ENCODE measurements at places on chromosomes 1 and 21. TPM values are rescaled to one million over a fixed set of nuclear protein-coding genes. Genes with fewer than 3 reads are reported as not detected.

- peak; percentile 11 for DNase-seq
These were observed 193.0 kb downstream of the CACNA1E start for GRCh38 chr1:181676269-181676668.

GRCh38 chr1:210232511-210233215 lies at the start of gene SERTAD4:
SERTAD4 (plus strand) TSS chr1:210232796; CDS start chr1:210237961, 5,165 bp downstream.
- no peak for DNase-seq

DNA sequence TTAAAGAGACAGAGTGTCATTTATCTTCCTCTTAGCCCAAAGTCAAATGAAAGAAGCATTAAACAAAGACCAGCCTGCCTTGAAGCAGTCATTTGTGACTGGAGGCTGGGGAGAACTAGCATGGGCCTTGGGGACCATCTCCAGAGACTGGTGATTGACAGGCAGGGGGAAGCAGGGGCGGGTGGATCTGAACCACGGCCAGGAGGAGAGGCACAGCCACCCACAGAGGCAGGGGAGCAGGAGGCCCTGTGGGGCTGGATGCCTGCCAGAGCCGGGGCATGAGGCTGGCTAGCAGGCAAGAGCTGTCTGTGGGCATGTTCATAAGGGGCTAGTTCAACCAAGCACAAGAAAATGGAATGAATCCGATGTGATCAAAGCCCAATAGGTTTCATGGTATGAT lies 73.9 kb downstream of the PLXNA2 start:
- DNase-seq, result no peak

OR2L13 gene
- total RNA-seq, result not detected

- DNase-seq, result no peak
These were observed 84.4 kb downstream of the PCNX2 start for GRCh38 chr1:233211106-233211505.

DNA sequence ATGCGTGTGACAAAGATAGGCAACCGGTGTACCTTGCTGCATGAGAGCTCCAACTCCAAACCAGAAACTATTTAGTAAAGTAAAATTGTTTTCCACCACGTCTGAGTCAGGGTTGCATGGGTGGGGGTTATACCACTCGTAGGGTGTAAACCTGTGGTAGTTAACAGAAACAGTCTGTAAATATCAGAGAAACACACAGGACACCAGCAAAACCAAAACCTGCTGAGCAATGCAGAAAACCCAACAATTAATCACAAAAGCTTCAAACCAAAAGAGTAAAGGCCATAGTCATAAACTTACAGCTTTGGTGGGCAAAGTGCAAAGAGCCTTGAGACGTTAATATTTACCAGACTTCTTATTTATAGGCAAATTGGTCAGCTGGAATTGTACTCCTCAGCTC lies 282.7 kb downstream of the BACH1 start:
- no peak for DNase-seq

- DNase-seq, result no peak
These were observed 1670.9 kb downstream of the PLA2G4A start for GRCh38 chr1:188499690-188500089.

CCDC181 gene
- not detected for total RNA-seq

- no peak for DNase-seq
These were observed 386.4 kb downstream of the HHAT start for GRCh38 chr1:210715072-210715471.

GRCh38 chr1:203301331-203301668 lies 4.0 kb upstream of the BTG2 start:
- no peak for DNase-seq

GRCh38 chr1:213227458-213227857 lies 176.4 kb downstream of the RPS6KC1 start:
- DNase-seq, result no peak

- DNase-seq, result no peak
These were observed 327.5 kb downstream of the SETD4 start for GRCh38 chr21:35732788-35733187.

DNA sequence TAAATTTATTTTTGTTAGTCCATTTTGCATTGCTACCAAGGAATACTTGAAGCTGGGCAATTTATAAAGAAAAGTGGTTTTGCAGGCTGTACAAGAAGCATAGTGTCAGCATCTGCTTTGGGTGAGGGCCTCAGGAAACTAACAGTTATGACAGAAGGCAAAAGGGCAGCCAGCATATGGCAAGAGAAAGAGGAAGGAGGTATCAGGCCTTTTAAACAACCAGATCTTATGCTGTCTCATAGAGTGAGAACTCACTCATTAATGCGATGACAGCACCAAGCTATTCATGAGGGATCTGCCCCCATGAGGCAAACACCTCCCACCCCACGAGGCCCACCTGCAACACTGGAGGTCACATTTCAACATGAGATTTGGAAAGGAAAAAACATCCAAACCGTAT lies 898.4 kb downstream of the KCNT2 start:
- DNase-seq, result no peak

SV2A gene
- 11.6 TPM for total RNA-seq

RXRG gene
- total RNA-seq, result not detected

CA14 gene
- not detected for total RNA-seq

DNA sequence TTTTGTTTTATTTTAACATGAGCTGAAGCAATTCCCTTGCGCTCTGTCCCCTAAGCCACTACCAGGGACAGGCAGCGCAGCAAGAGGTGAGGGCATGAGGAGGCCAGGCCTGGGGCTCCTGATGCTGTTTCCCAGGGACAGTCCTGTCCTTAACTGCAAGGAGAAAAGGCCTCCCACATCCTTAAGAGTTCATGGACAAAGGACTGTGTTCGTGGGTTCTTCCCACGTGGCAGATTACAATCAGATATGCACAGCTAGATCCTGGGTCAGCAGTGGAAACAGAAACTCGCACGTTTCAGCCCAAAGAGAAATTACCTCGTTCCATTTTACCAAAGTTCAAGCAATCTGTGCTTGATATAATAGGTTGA lies 85.8 kb downstream of the MIS18A start:
- no peak for DNase-seq

Data from GM12878 (cell line).